Stimulated activated CD8-positive, alpha-beta memory T cell treated with anti-CD3 and anti-CD28 coated beads, Interleukin-4, amount 100 ng/mL, for 1 hour (primary cell): ENCODE measurements at places on chromosomes 4 and X.

- DNase-seq = no peak
Measured at GRCh38 chr4:143405075-143405730, 68.5 kb downstream of the GAB1 start.

GRCh38 chr4:142523111-142523510 is 323.0 kb downstream of the INPP4B start:
- no peak for DNase-seq

GRCh38 chr4:156201050-156201449 is 247.4 kb upstream of the CTSO start:
- no peak for DNase-seq

DNA sequence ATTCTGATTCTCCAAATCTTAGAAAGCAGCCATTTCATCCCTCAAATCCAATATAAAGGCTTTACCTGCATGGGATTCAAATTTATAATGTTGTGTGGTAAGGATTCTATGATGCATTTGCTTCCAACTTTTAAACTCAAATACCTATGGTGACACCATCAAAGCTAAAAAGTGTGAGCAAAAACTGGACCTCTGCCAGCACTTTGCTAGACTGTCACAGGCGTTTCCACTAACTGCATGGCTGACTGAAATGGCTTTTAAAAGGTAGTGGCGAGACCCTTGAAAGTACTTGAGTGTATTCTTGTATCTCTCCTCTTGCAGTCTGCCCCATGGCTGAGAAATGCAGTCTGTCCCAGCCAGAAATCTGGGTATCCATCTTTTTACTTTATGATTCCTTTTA is 169.4 kb downstream of the AMELX start:
- DNase-seq = no peak

DNA sequence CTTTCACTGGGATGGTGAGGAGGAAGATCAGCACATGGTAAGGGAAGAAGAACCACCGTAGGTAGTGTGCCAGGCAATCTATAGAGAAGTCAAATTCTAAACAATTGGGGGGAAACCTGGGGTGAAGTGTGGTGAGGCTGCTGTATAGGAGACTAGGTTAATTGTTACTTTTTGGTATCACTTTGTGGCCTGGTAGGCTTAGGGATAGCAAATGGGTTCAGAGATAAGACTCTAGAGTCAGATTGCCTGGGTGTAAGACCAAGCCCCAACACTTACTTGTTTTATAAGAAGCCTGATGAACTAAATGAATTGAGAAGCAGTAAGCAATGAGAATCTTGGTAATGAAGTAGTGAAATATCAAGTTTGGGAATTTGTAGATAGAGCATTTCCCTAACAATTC is 8.7 kb downstream of the SMAD1 start:
- DNase-seq = no peak

GRCh38 chrX:16711893-16712547 is 449 bp downstream of the CTPS2 start:
- DNase-seq = no peak
